ENCODE measurements at places on chromosomes 7 and 10.

DNA sequence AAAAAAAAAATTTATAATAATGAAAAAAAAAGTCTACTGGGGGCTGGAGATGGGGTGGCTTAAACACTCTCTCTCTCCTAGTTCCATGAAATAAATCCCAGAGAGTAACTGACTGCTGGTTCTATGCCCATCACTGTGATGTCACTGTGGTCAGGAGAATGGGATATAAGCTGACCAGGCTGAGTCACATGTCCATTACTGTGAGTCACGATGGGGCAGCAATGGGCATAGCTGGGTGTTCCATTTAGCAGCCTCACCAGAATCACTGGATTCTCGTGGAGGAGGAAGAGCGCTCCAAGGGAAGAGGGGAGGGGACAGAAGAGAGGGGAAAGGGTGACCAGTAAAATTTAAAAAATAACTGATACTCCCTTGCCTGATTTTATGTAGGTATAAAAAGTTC lies 37.1 kb downstream of the MASTL start:
- DNase-seq: no peak

DNA sequence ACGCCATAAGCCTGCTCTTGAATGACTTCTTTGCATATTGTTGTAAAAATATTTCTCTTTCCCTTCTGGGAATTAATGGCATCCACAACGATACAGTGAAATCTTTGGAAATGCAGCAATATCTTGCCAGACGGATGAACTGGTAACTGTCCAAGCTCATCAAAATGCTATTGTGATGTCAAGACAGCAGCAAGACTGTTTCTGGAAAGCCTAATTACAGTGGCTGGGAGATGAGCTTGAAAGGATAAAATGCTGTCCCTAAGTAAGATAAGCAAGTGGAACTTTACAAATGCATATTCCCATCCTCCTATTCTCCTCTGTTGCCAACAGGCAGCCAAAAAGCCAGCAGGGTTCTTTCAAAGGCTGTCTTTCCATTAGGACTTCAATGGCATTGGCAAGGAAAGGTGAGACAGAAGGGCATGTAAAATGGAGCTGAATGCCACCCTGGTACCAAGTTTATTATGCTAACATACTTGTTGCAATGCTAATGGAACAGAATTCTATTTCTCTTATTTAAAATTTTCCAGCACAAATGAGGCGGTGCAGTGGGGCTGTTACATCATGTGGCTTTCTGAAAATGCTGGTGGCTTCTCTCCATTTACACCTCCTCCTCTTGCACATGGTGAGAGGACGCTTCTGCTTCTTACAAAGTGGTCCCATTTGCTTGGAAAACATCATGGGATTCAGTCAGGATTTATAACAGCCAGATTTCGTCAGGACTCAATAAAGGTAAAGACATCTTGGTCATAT lies 178.3 kb upstream of the PTER start:
- no peak for DNase-seq

- no peak for DNase-seq
Measured at GRCh38 chr7:25087855-25088254, 37.2 kb downstream of the CYCS start.

- DNase-seq: no peak
Measured at GRCh38 chr10:79234391-79235315, 112.6 kb upstream of the PPIF start.

GRCh38 chr10:34719328-34719727 lies 95.8 kb downstream of the PARD3 start:
- DNase-seq: no peak

- no peak for DNase-seq
Measured at GRCh38 chr10:52442576-52442975, 128.5 kb downstream of the DKK1 start.

- no peak for DNase-seq
Measured at GRCh38 chr10:12950583-12951128, 50.9 kb downstream of the CCDC3 start.

- no peak for DNase-seq
Measured at GRCh38 chr7:157291404-157292080, 45.3 kb upstream of the DNAJB6 start.

- DNase-seq: no peak
Measured at GRCh38 chr10:116538456-116538855, 7.3 kb upstream of the PNLIP start.

DNA sequence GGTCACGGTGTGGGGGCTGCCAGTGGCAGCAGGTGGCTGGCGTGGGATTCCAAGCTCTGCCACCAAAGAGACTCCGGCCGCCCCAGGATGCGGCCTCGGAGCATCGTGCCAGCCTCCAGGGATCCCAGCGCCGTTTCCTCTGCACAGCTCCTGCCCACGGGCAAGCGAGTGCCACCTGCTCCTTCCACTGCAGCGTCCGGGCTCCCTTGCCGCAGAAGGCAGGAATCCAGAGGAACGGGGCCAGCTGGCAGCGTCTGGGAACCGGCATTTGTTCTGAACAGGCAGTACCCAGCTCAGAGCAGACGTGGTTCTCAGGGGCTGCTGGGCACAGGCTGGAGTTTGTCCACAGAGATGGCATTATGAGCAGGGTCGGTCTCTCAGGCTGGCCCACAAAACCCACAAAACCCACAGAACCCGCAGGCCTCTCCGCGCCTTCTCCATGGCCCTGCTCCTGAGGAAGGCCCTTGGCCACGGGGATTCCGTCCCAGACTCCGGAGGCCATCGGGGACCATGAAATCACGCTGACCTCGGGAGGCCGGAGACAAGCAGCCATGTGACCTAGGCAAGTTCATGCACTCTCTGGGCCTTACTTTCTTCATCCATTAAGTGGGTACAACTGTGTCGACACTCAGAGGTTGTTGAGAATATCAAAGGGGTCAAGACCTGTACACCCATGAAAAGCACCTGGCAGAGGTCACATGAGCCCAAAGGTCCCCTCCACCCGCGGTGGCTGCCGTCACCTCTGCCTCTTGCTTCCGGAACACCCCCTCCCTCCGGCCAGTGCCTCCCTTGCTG lies 72.1 kb upstream of the TNRC18 start:
- DNase-seq: no peak

GRCh38 chr7:151304856-151305255 lies 36.8 kb upstream of the NUB1 start:
- no peak for DNase-seq

GRCh38 chr7:42930889-42931288 lies 1.1 kb downstream of the PSMA2 start:
- no peak for DNase-seq

GRCh38 chr10:116721547-116722392 lies 20.6 kb downstream of the HSPA12A start:
- DNase-seq: no peak

GRCh38 chr7:65809259-65809981 lies 63.5 kb upstream of the VKORC1L1 start:
- no peak for DNase-seq

DNA sequence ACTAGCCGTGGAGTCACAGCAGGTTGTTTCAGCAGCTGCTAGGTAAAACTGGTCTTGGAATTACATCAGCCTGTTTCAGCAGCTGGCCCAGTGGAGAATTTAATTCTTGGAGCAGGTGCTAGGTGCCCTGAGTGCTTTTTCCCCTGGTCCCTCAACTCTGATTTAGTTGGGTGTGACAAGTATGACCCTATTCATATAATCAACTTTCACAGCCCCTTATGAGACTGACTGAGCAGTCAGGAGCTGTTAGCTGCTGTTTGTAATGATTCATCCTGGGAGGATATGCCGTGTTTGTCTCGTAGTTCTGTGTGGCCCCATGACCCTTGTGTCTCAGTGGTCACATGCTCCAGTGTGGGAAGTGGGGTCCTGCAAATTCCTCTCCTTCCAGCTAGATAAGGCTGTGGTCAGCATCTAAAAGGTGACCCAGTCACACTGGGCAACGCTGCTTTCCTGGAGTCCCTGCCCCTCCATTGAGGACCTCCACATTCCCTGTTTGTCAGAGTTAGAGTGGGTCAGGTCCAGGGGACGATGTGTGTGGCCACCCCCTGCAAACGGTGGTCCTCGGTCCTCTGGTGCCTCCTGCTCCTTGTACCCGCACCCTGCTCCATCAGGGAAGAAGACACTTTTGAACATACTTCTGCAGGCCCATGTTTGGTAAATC lies 28.3 kb downstream of the TBATA start:
- DNase-seq: no peak

DNA sequence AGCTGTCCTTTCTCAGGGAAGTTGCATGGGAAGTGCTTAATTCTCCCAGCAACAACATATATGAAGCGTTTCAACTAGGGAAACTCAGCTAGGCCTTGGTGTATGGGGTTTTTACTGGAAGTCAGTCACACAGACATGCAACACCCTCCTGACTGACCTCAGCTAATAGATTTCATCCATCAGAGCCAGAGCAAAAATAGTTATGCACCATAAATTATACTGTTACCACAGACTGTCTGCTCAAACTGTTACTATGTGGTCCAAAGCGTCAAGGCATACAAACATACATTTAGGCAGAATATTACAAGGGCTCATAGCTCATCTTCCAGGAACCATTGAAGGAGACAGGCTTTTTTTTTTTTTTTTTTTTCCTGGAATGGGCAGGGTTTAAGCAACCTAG lies 417.9 kb downstream of the ANKRD7 start:
- DNase-seq: no peak

All from stimulated activated CD4-positive, alpha-beta T cell treated with anti-CD3 and anti-CD28 coated beads, Interleukin-1b, Interleukin-23, amount 100 ng/mL, for 4 hours (primary cell).